ENCODE measurements at places on chromosomes 4 and X.

DNA sequence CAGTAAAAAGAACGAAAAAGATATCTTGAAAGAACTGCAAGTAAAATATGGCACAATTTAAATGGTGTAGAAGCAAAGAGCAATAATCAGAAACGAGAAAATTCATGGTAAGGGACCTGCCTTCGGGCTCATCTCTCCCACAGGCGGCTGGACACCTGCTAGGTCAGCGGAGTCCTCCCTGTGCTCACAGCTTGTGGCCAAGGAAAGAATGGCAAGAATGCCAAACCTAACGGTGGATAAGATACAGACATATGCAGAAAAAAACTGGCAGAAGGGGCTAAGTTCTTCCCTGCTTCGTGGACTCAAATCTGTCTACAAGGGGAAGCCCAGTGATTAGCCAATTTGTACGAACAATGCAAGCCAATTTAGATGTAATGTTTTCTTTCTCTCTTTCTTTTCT, 152.1 kb upstream of the VCX start:
- DNase-seq = no peak

GRCh38 chr4:70236125-70236524, 6.3 kb upstream of the CSN3 start:
- peak; percentile 17 for DNase-seq

DNA sequence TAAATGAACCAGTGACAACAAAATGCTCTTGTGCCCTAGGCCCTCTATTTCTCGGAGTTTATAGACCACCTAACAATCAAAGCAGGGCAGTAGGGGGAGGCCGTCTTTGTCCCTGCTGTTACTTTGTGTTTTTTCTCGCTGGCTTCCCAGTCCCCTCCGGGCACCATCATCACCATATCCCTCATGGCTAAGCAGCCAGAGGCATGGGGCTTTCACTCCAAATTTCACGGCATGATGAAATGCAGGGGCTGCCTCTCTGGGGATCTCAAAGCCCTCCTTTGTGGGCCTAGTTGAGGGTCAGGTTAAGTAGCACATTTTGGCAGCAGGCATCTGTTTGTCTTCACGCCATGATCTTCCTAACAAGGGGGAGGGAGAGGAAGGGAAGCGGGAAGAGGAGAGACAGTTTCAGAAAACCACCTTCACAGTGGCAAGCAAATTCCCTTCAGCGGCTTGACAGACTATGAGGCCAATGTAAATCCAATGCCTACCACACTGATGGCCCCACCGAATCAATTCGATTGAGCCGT, 91.9 kb downstream of the ANOS1 start:
- no peak for DNase-seq

DNA sequence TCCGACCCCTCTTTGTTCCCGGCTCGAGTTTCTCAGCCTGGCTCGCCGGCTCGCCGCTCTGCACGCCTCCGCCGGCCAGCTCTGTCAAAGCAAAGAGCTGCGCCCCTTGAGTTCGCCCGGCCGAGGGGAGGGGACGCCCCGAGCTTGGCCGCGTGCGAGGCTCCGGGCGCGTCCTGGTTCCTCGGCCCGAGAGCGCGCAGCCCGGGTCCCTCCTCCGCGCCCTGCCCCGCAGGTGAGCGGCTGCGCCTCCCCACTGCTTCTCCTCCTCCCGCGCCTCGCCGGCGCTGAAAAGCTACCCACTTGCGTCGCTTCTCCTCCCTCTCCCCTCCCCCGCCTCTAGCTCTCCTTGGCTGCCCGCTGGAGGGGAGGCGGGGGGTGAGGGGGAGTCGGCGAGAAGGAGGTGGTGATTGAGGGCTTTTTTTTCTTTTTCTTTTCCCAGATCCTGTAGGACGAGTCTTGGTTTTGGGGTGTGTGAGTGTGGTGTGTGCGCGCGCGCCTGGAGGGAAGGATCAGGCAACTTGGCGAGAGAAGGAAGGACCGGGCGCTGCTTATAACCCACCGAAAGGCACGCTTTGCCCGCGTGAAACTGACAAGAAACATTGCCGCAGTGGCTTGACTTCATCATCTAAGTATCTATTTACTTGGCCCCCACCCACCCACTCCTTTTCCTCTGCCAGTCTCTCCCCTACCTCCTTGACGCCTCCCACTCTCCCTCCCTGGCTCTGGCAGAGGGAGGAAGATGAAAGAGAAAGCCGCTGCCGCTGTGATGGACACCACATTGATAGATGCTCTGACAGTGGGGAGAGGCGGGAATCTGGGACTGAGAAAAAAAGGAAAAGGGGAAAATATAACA, at the start of gene LEF1:
LEF1 (minus strand) TSS at position 262 of the 853 bp plus-strand sequence. CDS start 1,165 bp downstream, outside the sequence.
- peak; percentile 16 for DNase-seq

DNA sequence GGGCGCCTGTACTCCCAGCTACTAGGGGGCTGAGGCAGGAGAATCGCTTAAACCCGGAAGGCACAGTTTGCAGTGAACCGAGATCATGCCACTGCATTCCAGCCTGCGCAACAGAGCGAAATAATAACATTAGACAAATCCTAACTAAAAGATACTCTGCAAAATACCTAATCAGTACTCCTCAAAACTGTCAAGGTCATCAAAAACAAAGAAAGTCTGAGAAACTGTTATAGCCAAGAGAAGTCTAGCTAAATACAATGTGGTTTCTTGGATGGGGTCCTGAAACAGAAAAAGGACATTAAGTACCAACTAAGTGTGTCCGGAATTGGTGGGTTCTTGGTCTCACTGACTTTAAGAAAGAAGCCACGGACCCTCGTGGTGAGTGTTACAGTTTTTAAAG, 14.6 kb upstream of the ACSL4 start:
- no peak for DNase-seq

DNA sequence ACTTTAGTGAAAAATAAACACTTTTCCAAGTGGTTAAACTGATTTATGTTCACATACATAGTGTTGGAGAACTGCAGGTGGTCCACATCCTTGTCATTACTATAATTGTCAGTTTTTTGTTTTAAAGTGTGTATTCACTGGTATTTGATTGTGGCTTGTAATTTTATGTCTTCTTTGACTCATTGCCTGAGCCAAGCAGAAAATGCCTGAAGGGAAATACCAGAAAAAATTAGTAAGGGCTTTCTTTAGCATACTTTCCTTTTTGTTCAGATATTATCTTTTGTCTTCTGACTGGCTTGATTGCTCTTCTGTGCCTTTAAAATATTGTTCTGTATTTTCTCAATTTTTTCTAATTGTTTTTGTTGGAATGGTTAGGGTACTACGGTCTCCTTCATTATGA, 981.3 kb downstream of the C4orf33 start:
- peak; percentile 63 for DNase-seq

DNA sequence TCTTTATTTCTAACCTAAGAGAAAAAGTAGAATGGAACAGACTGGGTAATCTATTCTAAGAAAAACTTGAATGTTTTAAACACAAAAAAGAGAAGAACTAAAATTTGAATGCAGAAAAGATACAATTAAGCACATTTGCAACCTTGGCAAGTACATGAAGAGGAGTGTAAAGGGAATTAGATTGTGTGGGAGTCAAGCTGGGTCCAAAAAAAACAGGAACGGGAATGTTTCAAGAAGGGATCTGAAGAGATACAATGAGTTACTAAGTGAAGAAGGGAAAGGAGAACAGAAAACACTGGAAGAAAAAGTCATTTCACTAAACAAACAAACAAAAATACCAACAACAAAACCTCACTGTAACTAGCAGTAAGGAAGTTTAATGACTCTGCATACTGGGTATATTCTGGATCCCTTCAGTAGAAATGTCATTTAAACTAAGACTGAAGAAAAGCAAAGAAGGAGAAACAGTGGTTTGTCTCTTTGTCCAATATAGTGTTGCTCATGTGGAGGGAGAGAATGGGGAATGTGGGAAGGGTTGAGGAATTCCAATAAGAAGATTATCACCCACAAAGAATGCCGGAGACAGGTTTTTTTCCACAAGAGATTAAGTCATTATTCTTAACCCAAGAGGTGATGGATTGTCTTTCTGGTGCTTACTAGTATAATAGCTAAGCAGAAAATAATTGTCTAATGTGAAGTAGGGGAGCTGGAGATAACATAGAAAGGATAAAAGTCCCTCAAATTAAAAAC, 50.4 kb upstream of the PTPN13 start:
- DNase-seq = peak; percentile 71

GRCh38 chrX:53283099-53283498, 1.7 kb upstream of the IQSEC2 start:
- no peak for DNase-seq

DNA sequence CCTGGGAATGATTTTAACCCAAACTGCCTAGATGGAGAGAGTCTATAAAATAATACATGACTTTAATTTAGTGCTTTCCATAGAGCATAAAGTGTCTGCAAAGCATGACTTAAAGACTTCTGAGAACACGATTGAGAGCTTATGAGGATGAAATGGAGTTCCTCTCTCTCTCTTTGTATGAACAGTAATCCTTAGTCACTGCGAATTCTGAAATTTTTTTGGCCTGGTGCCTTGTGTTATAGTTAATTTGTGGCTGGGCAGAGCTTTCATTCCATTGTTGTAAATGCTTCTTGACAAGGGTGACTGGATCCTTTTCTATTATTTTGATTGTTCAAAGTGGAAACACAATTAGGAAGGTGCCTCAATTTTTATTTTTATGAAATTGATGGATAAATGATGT, 179.5 kb downstream of the CEP135 start:
- DNase-seq = peak; percentile 83

GRCh38 chrX:8864161-8864560, 63.0 kb upstream of the FAM9A start:
- no peak for DNase-seq

DNA sequence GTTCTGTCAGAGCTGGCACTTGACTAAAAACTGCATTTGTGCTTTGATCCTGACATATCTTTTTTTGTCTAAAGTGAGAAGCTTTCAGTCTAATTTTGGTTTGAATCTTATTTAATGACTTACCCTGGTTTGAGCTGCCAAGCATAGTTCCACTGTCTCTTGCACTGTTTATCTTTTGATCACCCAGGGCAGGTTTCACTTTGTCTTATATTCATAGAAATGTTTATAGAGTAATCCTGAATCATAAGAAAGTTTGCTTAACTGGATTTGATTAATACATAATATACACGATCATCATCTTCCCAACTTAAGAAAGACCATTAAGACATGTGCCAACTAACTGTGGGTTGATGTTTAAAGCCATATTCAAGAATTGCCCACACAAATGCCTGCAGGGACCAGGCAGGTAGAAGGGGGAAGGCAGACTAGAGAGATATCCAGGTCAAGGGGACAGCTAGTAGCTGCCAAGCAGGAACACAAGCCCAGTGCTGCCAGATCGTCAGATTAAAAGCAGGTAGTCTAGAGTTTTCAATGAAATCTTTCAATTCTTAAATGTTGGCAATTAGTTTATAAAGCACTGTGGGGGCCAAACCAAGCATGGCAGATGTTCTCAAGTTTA, 1.9 kb downstream of the GK start:
- no peak for DNase-seq

DNA sequence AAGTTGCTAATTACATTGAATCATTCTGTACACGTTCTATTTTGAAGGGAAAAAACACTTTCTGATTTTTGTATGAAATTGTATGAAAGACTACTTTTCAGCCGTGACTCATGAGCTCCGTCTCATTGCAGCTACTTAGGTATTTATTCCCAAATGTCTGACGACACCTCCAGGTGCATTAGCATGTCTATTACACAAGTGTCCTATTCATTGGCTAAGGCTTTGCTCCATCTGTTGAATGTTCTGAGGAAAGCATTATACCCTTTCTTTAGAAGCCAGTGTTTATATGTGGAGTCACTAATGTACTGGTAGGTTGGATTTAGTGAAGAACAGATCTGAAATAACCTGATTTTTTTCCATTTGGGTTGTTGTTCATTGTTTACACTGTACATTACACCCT, 51.8 kb downstream of the MAP7D3 start:
- no peak for DNase-seq

DNA sequence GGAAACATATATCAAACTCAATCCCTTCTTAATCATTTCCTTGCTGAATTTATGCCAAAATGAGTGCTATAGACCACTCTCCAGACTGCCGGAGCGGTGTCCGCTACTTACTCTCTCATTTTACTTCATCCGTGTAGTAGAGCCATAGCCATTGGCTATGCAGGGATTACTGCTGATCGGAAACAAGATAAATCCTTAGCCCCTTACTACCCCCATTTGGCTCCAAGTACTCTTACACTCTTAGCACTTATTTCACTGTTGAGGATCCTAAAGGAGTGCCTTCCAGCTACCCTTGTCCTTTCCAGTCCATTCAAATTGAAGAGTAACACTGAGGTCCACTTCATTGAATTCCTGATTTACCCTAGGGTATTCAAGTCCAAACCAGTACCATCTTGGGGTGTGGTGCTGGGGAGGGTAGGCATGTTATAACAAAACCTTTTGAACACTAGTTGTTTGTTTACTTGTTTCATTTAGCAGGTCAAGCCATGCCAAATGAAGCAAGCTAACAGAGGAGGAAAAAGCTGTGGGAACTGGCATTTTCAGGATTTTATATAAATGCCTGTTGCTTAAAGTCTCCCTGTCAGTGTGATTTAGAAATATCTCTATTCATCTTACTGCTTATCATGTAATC, 715.1 kb downstream of the FSTL5 start:
- no peak for DNase-seq

DNA sequence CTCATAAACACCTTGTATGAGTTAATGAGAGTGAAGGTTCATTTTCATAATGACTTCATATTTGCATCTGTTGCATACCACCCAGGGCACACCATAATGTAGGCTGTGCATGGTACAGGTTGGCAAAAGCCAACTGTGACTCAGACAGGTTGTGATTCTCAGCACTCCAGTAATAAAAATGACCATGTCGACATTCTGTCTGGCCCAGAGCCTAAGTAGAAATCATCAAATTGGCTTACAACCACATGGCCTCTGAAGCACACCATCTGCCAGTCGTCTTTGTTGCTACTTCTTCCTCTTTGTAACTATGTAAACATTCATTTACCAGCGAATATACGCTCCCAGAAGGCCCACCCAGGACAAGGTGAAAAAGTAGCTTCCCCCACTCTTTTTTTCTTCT, 459.5 kb downstream of the GASK1B start:
- no peak for DNase-seq

GRCh38 chrX:121146059-121146628, 98.7 kb downstream of the GLUD2 start:
- DNase-seq = peak; percentile 8

DNA sequence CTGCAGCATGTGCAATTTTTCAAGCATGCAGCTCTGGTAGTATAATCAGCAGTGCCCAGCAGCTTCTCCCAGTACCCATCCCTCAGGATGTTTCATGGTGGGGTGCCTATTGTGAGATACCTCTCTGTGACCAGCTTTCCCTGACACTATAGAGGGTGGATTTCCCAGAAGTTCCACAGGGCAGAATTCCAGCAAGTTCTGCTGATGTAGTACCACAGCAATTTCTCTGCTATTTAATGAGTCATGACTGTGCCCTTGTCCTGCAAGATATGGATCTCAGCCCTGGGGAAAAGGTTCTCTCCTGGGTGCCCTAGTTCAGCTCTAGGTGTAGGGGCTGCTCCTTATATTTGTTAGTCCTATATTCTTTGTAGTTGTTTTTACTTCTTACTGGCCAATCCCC, 174.8 kb downstream of the ENOX2 start:
- DNase-seq = peak; percentile 47

Data from fibroblast of skin of right quadriceps (primary cell).